Activated B cell treated with CpG ODN at 0.5 μM for 24 hours (primary cell): ENCODE measurements at places on chromosomes 6 and 20.

DNA sequence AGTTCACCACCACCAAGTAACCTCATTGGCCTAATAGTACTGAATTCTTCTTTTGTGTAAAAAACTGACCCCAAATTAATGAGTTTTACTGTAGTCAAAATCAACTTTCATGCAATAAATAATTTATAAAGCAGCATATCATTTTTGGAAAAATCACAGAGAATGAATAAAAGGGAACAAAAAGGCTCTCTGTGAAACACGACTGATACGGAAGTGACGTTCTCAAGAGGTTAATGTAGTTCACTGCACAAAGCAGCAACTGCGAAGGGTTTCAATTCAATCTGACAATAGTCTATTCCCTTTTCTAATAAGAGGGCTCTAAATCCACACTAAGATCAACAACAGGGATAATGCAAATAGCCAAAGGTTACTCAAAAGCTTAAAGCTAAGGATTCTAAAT, 70.3 kb downstream of the PREP start:
- no peak for DNase-seq
- no peaks in the 10 kb centered on the region for H3K27me3 ChIP-seq
- no peaks in the 10 kb centered on the region for H3K4me1 ChIP-seq
- peaks cover 81% of the 10 kb centered on the region for H3K36me3 ChIP-seq
- no peak overlapping the region for H3K4me3 ChIP-seq

- H3K36me3 ChIP-seq, result no peaks in the 10 kb centered on the region
- no peak overlapping the region for H3K4me3 ChIP-seq
- H3K27me3 ChIP-seq, result no peaks in the 10 kb centered on the region
- no peak for DNase-seq
- no peaks in the 10 kb centered on the region for H3K4me1 ChIP-seq
- H3K27ac ChIP-seq, result no peak overlapping the region
These were observed 313.7 kb upstream of the TBX18 start for GRCh38 chr6:85078058-85078457.

DNA sequence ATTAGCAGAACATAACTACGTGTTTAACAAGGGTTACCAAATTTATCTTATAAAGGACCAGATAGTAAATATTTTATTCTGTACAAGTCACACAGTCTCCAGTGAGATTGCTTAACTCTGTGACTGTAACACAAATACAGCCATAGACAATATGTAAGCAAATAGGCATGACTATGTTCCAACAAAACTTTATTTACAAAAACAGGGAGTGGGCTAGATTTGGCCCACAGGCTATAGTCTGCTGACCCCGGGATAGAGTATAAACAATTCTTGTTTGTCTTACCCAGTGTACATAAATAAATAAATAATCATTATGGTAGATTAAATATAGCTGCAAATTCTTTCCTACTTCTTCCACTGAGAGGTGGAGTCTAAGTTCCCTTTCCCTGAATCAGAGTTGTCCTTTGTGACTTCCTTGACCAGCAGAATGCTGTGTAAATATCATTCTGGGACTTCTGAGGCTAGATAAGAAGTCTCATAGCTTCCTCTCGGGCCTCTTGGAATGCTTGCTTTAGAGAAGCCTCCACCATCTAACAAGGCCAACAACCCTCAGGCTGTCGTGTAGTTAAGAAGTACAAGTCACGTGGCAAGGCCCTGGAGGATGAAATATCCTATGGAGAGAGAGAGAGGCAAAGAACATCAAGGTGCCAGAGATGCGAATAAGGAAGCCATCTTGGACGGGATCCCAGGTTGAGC, 59.1 kb upstream of the TMEM244 start:
- no peaks in the 10 kb centered on the region for H3K27me3 ChIP-seq
- H3K36me3 ChIP-seq, result no peaks in the 10 kb centered on the region
- H3K4me3 ChIP-seq, result no peak overlapping the region
- H3K27ac ChIP-seq, result no peak overlapping the region
- no peak for DNase-seq
- H3K4me1 ChIP-seq, result peaks cover 5% of the 10 kb centered on the region

GRCh38 chr20:56957737-56958553, 308.5 kb downstream of the BMP7 start:
- H3K4me3 ChIP-seq, result no peak overlapping the region
- no peaks in the 10 kb centered on the region for H3K36me3 ChIP-seq
- no peaks in the 10 kb centered on the region for H3K4me1 ChIP-seq
- DNase-seq, result no peak
- H3K27ac ChIP-seq, result no peak overlapping the region

DNA sequence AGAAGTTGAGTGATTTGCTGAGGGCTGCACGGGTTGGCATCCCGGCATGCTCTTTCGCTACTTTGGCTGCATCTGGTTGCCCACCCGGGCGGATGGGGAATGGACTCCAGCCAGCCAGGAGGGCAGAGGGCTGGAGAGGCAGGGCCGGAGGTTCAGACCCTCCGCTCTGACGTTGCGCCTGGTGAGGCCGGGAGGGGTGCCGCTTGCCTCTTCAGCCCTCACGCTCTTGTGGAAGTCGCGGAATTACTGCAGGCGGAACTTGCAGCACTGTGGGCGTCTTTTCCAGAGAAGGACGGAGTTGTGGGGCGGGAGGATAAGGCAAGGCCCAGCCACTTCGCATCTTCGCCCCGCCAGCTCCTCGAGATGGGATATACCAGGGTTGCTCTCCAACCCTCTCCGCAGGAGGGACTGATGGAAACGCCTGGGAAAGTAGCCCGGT, 656 bp downstream of the RTEL1 start:
- H3K27ac ChIP-seq, result peak overlapping the region; percentile 93
- peaks cover 3% of the 10 kb centered on the region for H3K27me3 ChIP-seq
- DNase-seq, result no peak
- H3K4me1 ChIP-seq, result peaks cover 24% of the 10 kb centered on the region
- peak overlapping the region; percentile 97 for H3K4me3 ChIP-seq

- peak; percentile 72 for DNase-seq
- peak within 1 kb of the TSS; percentile 91 for H3K27ac ChIP-seq
- peaks cover 45% of the 10 kb centered on the region for H3K4me1 ChIP-seq
- no peaks in the 10 kb centered on the region for H3K27me3 ChIP-seq
- H3K36me3 ChIP-seq, result peaks cover 7% of the 10 kb centered on the region
These were observed at the start of gene QKI for GRCh38 chr6:163414117-163414945. Gene QKI (plus strand): TSS chr6:163414718. CDS start chr6:163415194, 476 bp downstream.

DNA sequence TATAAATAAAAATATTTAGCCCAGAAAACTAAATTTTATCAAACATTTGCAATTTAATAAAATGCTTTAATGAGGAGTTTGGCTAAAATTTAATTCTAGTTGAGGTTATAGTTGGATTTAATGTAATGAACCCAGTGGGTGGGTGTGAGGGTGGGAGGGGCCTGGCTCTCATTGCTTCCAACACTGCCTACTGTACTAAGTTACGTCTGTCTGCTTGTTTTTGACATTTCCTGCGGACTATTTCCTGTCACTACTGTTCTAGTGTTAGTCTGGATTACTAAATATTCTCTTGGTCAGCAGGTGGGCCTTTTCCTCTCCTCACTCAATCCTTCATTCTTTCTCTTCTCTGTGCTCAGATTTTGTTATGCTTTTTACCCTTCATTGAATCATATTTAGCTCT, 82.5 kb upstream of the MAP3K7 start:
- no peaks in the 10 kb centered on the region for H3K36me3 ChIP-seq
- H3K27me3 ChIP-seq, result peaks cover 6% of the 10 kb centered on the region
- no peak for DNase-seq

DNA sequence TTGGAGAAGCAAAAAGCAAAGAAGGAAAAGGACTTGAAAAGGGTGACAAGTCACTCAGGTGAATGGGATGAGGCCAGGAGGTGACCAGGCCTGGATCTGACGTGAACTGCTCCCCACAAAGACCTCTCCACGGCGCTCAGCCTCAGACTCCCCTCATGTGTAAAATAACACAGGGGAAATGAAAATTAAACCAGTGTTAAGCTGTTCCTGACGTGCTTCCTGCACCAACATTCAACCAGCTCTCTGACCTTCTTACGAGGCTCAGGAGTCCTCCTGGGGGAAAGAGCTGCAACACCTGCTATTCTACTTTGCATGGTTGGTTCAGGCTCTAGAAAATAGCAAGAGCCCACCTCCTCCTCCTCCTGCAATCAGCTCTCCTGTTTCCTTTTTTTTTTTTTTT, 256.7 kb downstream of the ATXN1 start:
- DNase-seq, result no peak
- H3K27me3 ChIP-seq, result no peaks in the 10 kb centered on the region
- peaks cover 42% of the 10 kb centered on the region for H3K4me1 ChIP-seq
